ENCODE measurements at places on chromosomes 5 and 9.

- no peak for DNase-seq
Observed at GRCh38 chr5:14958188-14958587, 86.6 kb upstream of the ANKH start.

- no peak for DNase-seq
Observed at GRCh38 chr5:60510049-60510448, 189.9 kb downstream of the DEPDC1B start.

DNA sequence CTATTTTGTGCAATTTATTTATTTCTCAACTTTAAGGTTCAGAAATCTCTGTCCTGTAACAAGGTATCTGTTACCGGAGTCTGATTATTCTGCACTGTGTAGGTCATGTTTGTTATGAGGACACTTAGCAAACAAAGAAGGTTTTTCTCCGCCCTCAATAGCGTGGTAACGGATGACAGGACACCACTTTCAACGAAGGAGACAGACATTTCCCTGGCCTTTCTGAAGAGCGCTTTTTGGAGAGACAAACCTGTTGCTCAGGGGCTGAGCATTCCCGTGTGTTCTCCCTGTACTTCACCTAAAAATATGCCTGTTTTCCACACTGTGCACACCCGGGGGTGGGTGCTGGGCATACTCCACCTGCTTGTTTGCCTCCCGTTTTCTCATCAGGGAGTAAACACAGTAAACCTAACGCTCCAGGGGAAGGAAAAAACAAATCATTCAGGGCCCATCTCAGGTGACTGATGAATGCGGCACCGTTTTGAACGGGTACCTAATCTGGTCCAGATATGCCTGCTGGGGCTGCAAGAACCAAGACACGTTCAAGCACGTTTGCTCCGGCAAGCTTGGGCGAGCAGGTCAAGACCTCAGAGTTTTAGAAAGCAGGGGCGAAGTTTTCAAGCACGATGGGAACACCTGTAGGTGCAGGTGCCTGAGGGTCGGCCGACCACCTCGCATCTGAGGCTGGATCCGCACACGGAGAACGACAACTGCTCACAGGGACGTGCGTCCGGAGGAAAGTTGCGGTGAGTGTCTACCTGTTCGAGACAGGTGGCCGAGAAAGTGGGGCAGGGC, 859 bp downstream of the RETREG1 start:
- DNase-seq, result no peak

DNA sequence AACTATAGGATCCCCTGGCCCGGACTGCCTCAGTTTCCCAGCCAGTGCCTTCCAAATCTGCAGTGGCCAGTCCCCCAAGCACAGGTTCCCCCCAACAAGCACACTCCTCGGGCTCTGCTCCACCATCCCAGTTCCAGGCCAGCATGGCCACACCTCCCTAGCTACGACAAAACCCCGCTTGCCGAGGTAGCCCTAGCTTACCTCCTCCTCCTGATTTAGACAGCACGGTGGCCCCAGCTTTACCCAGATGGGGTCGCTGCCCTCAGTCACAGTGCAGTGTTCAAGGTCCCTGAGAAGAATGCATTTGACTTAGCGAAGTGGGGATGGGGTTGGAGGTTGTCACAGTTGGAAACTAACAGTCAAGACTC, 40.8 kb upstream of the GARNL3 start:
- no peak for DNase-seq

- no peak for DNase-seq
Observed at GRCh38 chr9:136119061-136119882, 597 bp upstream of the TMEM250 start.

DNA sequence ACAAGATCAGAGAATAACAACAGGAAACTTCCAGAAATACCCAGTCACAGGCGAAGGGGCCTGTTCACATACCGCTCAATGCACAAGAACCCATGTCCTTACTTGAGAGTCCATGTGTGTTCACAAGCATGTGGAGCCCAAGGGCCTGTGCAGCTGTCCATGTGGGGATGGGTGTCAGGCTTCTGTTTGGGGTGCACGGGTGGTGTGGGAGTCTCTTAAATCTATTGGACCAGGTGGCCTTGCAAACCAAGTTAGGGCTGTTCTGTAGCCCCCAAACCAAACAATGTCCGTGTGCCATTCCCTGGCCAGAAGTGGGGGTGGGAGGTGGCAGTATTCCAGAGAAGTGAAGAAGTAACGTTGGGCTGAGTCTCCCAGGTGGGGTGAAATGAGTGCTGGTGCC, 222.3 kb downstream of the PBX3 start:
- DNase-seq, result no peak

GRCh38 chr9:131675437-131676022, 64.3 kb downstream of the RAPGEF1 start:
- DNase-seq, result no peak

DNA sequence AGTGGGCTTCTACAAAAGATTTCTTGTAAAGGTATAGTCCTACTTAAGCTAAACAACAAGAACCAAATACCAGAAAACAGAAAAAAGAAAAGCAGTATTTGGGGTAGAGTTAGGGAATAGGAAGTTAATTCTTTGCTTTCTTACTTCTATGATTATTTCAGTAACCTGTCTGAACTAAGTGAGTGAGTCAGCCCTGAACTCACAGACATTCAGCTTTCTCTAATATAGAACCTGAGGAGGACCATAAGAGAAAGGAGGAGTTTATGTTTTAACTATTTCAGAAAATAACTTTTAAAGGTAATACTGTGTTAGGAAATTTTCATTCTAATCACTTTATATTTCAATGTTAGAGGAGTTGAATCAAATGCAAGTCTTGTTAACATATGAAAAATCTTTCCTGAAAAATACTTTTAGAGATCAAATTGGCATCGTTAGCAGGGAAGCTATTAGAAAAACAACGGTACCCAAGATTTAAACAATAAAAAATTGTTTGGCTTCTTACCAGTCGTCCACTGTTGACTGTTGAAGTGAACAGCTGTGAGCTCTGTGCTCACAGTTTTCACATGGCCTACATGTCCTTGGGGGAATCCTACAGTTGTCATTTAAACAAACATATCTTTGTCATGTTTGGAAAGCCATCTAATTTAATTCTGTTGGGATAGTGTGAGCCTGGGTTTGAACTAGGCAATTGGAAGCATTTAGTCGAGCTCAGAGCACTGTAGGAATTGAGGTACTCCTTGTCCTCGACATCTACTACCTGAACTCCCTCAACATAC, 19.9 kb upstream of the ZFAND5 start:
- DNase-seq, result no peak

DNA sequence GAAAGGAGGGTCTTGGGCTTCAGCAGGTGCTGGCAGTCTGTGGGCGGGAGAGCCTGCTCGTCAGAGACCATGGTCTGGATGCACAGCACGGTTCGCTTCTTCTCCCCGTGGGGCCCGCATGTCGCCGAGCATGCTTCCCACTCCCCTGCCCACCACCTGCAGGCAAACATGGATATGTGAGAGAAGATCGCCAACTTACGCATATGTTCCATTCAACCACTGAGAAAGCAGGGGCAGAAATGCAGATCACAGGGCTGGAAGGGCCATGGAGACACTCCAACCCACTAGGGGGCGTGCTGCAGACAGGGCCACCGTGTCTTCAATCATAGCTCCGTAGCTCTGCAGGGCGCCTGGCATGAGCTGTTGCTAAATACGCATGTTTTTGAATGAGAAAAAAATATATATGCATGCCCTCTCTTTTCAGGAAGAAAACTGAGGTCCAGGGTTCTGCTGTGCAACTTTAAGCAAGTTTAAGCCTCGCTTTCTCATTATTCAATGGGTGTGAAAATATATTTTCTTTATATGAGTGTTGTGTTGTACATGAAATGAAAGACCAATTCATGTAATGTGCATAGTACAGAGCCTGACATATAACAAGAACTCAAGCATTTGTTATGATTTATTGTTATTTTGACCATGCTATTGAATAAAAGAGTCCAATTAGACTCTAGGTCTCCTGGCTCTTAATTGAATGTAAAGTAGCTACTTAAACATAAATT, 148.0 kb downstream of the TARS1 start:
- DNase-seq, result no peak

DNA sequence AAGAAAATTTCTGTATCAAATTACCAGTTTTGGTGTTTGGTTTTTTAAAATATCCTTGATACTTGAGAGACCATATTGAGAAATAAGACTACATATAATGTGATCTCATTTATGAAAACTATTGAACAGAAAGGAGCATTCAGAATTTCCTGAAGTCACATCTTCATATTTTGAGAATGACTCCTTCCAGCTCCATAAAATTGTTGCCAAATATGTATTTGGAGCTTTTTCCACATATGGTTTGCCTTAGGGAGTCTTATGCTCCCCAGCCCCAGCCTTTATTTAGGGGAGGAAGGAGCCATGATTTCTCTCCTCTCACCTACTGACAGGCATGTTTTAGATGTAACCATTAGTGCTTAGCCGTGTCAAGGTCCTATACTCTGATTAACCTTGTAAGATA, 51.1 kb downstream of the GCNT1 start:
- DNase-seq, result no peak

- no peak for DNase-seq
Observed at GRCh38 chr5:174505621-174506020, 218.8 kb upstream of the MSX2 start.

DNA sequence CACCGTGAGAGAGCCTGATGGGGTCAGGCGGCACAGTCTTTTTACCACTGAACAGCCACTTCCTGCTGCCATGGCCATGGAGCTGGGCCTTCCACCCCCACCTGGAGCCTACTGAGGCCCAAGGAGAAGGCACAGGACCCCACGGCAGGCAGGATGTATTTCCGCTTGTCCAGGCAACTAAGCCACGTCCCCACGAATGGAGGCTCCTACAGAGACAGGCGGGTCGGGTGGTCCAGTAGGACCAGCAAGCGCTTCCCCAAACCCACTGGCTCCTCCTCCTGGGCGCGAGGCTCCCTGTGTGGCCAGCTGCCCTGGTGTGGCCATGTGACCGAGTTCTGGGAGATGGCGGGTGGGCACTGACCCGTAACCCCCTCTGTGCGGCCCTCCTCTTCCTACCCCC, 66.5 kb downstream of the SECISBP2 start:
- DNase-seq, result no peak

DNA sequence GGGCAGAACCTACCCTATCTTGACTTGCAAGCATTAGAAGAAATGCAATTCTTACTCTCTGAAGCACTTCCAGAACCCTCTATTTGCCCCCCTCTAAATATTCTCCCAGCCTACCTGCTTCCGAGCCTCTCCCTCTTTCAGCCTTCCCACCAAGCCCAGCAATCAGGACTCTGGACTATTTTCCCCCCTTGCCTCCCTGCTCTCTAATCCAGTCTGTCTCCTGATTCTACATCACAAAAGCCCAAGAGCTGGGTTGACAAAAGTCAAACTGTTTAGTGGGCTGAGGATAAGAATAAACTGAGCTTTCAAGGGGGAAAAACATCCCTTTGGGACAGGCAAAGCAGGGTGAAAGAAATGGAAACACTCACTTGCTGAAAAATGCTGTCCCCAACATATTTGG, 123.2 kb upstream of the KIF2A start:
- no peak for DNase-seq

DNA sequence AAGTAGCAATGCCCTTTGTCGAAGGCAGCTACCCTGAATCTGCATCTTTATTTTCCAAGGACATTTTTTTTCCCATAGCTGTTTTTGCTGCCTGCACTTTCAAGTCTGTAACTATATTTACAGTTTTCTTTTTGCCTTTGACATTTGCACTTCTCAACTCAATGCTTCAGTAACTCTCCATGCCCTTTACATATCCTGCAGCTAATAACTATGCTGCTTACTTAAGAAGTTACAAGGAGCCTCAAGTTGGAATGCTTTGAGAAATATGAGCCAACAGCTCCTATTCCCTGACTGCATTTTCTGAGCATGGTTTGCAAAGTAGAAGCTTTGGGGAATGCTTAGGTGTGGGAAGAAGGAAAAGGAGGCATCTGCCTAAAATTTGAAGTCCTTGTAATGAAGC, 194.8 kb upstream of the TRPC7 start:
- no peak for DNase-seq

- no peak for DNase-seq
Observed at GRCh38 chr9:96859461-96860198, 5.3 kb upstream of the ZNF782 start.

DNA sequence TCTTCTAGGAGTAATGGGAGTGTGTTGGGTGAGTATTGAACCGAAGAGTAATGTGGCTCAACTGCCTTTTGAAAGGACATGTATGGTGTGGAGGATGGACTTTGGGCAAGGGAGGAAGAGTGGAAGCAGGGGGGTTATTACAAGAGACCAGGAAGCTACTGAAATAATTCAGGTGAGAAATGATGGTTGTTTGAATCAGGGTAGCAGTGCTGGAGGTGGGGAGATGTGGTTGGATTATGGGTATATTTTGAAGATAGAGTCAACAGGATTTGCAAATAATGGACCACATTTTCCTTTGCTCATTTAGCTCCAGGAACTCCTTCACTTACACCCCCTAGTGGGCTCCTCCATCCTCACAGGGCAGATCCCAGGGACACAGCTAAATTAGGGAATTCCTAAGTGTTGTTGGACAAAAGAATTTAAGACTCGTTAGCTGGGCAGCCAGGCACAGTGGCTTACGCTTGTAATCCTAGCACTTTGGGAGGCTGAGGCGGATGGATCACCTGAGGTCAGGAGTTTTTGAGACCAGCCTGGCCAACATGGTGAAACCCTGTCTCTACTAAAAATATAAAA, 1.2 kb upstream of the SLC4A9 start:
- DNase-seq, result no peak

DNA sequence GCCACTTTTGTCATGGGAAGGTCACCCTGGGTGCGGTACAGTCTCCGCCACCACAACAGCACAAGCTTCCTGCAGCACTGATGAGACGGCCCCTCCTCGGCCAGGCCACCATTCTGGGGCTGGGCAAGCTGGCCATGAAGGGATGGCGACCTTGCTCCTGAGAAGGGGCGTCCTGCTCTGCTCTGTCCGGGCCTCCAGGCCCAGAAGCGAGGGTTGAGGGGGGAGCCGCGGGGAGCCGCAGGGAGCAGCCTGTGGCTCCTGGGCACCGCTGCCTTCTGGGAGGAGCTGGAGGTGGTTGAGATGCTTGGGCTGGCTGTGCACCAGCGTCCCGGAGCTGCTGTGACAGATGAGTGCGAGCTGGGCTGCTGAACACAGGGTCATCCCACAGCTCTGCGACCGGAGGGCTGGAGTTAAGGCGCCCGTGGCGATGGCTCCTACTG, 84.3 kb upstream of the RAPGEF1 start:
- no peak for DNase-seq

- DNase-seq, result no peak
Observed at GRCh38 chr5:169765176-169765996, 128.3 kb downstream of the DOCK2 start.

DNA sequence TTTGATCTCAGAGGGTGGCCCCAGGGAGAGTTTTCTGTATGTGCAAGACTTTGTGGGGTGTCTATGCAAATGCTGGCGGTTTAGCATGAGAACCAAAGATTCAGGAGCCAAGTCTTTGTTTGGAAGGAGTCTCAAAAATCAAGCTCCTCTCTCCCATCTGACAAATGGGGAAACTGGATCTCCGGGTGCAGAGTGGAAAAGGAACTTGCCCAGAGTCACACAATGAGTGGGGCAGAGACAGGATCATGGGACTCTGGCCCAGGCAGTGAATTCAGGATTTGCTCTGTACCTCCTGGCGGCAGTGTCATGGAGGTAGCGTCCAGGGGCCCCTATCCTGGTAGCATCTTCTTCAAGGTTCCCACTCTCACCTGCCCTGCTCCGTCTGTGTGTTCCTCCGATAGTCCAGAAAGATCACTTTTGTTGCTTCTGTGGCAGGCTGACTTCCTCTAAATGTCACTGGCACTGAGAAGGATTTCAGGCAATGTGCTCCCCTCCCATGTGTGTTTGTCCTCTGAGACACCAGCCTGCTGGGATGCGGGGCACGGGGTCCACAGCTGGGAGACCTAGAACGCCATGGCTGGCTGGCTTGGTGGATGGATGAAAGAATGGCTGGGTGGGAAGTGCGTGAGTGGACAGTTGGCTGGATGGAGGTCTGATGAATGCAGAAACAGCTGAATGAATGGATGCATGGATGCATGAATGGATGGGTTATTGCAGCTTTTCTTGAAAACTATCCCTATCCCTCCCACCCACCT, 3.6 kb downstream of the CCL19 start:
- no peak for DNase-seq

Data from activated T-helper 1 cell treated with Interleukin-2 at 50 U/mL for 16 hours (primary cell).